ENCODE measurements at places on chromosomes 5 and 9.

DNA sequence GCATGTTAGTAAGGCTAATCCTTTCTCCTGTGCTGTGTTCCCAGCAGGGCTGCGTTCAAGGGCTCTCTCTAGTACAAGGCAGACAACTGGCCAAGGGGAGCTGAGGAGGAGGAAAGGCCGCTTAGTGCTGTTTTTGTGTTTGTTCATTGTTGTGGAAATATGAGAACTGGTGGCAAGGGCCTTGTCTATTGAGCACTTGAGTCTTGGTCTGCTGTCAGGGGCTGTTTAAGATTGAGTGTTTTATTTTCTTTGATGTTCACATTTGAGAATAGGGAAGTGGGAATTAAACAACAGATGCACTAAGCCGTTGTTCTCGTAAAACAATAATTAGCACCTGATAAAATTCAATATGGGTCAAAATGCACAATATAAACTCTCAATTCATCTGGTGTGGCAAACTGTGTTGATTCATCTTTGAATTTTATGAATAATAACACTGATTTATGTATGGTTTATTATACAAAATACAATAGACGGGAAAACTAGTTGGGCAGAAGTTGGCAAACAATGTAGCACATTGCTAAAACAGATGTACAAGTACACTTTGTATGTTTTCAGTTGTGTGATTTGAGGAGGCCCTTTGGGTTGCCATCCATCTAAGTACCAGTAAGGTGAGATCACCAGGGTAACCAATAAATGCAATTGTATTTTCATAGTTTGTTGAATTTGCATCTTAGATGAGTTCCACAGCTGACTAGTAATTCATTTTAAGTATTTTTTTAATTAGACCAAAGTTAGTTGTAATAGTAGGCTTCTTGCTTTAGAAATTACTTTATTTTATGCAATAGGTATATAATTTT, 97.6 kb upstream of the GRHPR start:
- no peak for DNase-seq

DNA sequence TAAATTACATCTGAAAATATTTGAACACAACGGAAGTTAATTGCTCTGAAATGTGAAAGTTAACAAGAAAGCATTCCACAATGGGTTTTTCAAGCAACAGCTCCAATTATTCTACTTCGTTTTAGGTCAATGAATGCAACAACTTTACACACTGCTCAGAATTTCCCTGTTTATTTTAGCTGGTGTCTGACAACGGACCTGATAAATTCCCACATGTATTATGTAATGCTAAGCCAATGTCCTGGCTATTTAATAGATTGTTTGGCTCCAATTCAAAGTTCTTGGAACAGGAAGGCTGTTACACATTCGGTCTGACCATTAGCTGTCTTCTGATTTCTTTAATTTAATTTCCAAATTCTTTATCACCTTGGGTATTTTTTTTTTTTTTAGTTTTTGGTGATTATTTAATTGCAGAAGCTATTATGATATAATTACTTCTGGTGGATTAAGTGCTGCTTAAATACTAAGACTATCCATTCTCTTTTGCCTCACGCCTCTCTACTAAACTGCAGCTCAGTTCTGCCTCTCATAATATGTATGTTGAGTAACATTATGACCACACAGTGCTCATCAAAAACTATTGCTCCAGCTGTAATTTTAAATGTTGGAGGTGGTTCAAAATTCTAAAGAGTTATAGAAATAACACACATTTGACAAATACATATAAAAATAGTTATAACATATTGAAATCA, 57.9 kb downstream of the MEF2C start:
- DNase-seq: no peak

- DNase-seq: no peak
These were observed 321.5 kb upstream of the RPS23 start for GRCh38 chr5:82599692-82600091.

GRCh38 chr9:6417186-6417585, 4.2 kb downstream of the UHRF2 start:
- DNase-seq: no peak

GRCh38 chr5:134099939-134100282, 14.6 kb upstream of the TCF7 start:
- no peak for DNase-seq

DNA sequence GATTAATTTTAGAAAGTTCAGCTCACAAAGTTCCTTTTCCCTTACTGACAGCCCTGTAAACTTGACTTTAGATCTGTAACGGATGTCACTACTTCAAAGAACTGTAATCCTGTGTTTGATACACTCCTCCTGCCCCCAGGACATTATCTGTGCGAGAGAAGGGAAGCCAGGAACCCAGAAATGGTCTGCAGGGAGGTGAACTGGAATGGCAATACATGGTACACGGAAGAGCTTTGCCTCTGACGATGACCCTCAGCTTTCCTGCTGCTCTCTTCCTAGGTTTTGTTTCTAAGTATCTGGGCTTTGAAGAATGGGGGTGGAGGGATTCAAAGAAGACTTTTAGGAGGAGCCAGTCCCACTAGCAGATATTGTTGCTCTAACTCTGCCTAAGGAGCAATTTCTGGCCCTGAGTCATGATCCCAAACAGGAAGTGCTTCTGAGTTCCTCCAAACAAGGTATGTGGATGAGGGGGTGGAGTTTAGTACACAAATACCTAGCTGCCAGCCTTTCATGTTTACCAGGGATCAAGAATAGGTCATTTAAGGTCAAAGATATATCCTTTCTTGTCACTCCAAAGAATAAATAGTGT, 43.4 kb upstream of the TMC1 start:
- DNase-seq: no peak

DNA sequence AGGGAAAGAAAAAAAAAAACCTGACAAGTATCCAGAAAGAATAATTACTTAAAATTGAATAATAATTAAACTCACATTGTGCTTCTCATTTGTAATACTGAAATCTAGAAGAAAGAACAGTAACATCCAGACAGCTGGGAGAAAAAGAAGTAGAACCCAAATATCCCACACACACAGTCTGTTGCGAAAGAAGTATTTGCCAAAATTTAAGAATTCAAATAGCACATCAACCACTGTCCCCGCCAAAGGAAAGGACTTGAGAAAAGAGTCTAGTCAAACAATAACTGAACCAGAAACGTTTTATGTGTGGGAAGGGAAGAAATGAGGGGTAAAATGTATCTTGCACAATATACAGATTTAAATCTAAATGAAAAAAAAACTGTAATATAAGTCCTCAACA, 202.8 kb downstream of the MLLT3 start:
- DNase-seq: no peak

- DNase-seq: no peak
These were observed 111.6 kb downstream of the WNK2 start for GRCh38 chr9:93295456-93296076.

GRCh38 chr5:91020065-91020800, 362.9 kb downstream of the ARRDC3 start:
- DNase-seq: no peak

DNA sequence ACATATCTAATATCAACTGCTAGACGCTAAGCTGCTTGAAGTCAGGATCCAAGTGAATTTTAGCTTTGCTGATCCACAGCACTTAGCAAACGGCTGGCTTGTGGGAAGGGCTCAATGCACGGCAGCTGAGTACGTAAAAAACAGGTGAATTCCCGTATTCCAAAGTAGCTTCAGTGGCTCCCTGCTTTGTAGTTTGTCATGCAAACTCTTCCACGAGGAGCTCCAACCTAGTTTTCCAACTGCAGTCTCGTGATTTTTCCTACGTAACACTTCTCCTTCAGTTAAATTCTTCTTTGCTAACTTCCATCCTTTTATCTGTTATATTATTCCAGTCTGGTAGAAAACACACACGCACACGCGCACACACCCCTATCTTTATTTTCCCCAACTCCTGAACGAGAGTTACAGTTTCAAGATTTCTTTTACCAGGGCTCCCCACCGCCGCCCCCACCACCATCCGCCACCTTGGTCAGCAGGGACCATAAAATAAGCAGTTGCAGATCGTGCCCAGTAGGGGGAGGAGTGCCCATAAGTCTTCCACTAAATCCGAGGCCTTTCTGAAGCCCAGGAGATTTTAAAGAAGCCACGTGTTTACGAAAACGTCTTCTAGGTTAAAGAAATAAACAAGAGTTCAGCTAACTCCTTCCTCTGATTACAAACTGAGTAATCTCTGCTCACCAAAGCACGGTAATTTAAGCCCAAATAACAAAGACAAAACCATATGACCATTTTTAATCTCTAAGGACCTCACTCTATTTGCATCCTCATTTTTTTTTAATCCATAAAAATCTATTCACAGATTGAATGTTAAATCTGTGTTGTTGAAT, 34.8 kb upstream of the TRIO start:
- DNase-seq: no peak

GRCh38 chr9:109379513-109379912, 58.7 kb upstream of the EPB41L4B start:
- DNase-seq: no peak

GRCh38 chr9:83655433-83655832, 32.5 kb downstream of the IDNK start:
- DNase-seq: no peak

DNA sequence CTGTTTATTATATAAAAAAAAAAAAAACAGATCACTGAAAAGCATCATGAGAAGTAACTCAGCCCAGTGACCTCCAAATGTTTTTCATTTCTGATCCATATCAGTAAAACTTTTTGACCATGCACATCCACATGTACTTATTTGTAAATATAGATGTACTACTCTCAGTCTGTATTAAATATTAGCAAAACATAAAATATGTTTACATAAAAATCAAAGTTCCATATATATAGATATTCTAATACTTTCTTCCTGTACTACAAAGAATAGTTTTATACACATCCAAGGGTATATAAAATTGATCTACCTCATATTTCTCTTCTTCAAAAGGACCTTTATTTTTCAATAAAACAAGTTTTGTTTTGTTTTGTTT, 309.1 kb downstream of the RAB3C start:
- DNase-seq: no peak

- DNase-seq: no peak
These were observed 19.2 kb downstream of the NIPAL4 start for GRCh38 chr5:157479166-157479565.

DNA sequence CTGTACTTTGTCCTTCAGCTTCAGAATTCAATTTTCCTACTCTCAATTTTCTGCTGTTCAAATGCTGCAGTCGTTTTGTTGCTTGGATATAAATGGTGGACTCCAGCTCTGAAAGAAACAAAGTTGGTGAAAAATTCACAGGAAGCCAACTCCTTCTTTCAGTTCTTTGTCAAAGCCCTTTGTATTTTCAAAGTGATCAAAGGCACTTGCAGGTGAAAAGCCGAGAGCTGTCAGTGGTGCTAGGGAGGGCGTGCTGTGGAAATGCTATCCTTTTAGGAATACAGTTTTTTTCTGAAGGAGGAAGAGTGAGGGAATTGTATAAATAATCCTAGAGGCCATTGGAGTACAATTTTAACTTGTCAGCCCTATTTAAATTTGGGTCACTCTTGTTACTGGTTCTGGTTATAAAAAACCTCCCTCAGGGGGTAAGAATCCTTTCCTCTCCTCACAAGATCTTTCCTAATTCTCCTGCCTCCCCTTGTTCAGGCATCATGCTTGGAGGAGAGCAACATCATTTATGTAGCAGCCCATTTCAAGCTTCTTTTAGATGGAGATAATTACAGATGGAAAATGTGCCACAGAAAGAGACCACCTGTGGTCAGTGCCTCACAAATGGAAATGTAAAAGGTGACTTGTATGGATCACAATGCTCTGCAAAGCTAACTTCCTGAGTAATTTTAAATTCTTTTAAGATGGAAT, 62.5 kb upstream of the GHR start:
- DNase-seq: no peak

- DNase-seq: no peak
These were observed 21.7 kb upstream of the SPINK7 start for GRCh38 chr5:148290271-148291195.

DNA sequence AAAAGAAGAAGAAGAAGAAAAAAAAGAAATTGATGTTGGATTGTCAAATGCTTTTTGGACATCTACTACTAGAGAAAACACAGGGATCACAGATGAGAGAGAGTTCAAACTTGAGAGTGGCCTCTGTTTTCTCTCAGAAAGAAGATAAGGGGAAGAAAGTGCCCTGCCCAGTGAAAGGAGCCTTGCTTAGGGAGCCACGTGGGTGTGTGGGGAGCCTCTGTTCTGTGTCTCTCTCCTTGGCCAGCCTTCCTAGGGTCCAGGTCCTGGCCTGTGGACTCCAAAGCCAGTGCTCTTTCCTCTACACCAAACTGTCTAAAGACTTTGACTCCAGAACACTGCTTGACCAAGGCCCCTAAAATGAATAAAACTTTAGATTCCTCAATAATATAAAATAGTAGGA, 22.0 kb upstream of the COL15A1 start:
- DNase-seq: no peak

GRCh38 chr5:3411363-3411762, 184.3 kb upstream of the IRX1 start:
- DNase-seq: no peak

- DNase-seq: no peak
These were observed 1.4 kb upstream of the CSNK1A1 start for GRCh38 chr5:149552553-149553160.

- DNase-seq: no peak
These were observed 814 bp downstream of the KIF12 start for GRCh38 chr9:114098021-114098935.

DNA sequence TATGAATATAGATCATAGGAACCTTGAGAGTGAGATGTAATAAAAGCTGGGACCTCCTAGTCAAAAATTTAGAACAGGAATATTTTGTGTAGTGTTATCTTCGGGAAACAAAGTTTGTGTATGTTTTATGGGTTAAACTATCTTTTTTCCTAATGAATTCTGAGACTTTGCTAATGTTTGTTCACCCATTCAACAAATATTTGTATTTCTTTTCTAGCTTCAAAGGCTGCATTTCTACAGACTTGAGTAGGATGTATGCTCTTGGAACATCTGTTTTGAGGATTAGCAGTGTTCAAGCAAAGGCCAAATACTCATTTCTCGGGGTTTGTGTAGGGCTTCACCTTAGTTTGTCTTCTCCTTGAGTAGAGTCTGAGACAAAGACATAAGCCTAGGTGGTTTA, 16.2 kb downstream of the NDUFS4 start:
- no peak for DNase-seq

GRCh38 chr5:79269733-79270166, 33.8 kb downstream of the JMY start:
- DNase-seq: no peak

DNA sequence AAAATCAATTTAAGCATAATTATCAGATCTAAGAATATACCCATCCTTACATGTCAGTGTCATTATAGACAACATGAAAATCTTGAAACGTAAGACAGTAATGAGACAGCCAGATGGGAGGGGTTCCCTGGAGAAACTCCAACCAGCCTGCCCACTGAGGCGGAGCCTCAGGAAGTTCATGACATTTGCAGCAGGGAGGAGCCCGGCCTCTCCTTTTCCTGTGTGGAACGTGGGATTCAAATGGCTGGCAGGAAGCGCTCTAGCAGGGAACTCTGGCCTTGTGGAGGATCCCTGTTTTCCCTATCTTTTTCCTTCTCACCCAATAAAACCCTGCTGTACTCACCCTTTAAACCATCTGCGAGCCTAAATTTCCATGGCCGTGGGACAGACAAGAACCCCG, 176.6 kb upstream of the KCNN2 start:
- no peak for DNase-seq

All from stimulated activated CD4-positive, alpha-beta T cell treated with anti-CD3 and anti-CD28 coated beads, Interleukin-4, amount 100 ng/mL, for 4 hours (primary cell).